ENCODE measurements at places on chromosomes 11 and 22.

- DNase-seq = no peak
Measured at GRCh38 chr11:86629045-86629706, 43.2 kb downstream of the ME3 start.

DNA sequence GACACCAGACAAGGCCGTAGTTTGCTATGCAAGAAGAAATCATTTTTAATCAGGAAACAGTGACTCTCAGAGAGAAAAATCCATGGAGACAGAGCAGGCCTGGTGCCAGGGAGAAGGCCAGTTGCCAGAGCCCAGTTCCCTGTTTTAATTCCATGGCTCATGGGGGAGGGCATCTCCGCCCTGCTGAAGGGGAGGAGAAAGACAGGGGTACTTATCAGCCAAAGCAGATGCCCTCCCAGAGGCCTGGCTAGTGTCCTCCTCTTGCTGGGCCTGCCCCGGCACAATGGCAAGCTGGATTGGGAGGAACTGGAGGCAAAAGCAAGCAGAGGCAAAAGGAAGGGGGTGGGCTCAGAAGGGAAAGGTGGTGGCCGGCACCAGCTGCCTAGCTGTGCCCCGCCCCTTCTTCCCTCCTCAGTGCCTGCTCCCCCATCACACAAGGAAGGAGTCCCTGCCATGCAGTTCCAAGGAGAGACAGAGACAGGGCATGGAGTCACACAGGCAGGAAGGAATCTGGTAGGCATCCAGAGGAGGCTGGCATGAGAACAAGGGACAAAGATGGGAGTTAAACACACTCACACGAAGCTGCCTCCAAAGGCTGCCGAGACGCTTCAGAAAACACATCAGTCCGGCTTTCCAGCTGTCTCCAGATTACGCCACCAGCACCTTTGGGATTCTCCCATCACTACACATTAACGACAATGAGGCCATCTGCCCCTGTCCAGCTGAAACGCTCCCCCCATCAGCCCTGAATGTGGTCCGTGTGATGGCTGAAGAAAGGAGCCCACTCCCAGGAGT is 591.8 kb downstream of the BUD13 start:
- no peak for DNase-seq

DNA sequence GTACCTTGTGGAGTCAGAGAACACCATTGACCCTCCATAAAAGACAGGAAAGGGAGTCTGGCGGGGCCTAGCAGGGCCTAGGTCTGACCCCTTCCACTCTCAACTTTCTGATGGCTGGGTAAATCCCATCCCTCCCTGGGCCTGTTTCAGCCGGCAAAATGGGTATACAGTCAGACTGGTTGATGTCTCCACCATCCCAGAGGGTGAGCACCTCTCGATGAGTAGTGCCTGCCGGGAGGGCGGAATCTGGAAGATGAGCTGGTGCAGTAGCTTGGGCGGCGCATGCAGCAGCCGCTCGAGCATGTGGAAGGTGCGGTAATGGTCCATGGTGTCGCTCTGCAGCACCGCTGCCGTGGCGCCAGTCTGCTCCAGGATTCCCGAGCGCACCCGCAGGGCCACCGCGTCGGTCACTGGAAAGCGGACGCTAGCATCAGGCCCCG is 528 bp downstream of the FIBP start:
- no peak for DNase-seq

- DNase-seq = peak; percentile 79
Measured at GRCh38 chr11:69010964-69011623, 2.0 kb downstream of the MRGPRF start.

DNA sequence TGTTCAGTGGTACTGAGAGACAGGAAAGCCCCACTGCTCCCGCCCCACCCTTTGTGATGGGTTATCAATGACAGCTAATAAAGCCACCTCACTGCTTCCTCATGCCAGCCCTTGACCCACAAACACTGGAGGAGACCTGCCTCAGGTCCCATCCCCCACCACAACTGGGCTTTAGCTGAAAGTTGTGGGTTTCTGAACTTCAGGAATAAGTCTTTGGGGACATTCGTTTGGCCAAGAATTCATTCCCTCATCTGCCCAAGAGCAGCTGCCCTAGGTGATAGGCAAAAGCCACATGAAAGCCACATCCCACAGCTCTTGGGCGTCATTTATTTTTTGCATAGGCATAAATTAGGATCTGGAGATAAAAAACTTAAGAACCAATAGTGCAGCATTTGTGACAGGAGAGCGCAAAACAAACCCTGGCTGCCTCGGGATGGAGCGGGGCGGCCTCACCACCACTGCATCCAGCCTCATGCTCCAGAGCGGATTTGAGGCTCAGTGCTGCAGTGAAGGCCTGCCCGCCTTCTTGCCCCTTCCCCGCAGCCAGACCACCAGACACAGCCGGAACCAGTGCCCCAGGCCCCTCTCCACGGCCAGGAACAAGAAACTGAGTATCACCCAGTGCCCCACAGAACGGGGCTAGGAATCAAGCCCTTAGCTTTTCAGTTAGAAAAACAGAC is 21.2 kb downstream of the SUN2 start:
- no peak for DNase-seq

DNA sequence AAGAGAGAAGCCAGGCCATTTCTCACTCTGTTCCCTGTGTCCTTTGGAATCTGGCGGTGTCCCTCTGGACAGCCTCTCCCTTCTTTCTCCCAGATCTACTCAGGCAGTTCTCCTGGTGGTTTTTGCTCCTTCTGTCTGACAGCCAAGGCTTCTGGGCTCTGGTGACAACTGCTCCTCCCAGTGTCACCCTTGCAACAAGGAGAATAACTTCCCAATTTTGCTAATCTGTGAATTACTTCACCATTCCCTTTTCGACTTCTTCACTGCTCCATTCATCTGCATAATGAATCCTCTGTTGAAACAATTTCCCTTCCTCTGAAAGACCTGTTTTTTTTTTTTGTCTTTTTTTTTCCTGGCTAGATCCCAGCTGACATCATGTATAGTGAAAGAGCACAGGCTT is 56.3 kb upstream of the PDE3B start:
- DNase-seq = no peak

DNA sequence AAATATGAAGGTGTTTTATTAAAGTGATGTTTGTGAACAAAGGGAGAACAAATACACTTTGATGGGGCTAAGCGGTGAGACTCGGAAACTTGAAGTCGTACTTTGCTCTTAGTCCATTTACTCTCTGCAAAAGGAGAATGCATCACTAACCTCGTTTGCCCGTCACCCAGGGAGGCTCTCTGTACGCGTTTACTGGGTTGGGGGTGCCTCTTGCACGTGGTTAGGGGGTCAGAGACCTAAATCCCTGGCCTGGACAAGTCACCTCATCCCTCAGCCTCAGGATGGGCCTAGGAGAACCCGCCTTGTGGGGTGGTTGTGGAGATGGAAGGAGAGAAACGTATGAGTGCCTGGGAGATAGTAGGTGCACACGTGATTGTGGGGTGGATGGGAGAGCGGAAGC is 803 bp upstream of the IFT27 start:
- DNase-seq = no peak

DNA sequence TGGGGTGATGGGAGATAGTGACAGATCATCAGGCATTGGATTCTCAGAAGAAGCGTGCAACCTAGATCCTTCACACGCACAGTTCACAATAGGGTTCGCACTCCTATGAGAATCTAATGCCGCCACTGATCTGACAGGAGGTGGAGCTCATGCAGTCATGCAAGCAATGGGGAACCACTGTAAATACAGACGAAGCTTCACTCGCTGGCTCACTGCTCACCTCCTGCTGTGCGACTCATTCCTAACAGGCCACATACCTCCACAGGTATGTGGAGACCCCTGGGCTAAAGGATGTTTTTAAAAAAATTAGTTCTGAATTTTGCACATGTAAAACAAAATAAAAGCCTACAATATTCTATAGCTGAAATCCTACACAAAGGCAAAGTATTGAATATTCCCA is 20.5 kb upstream of the TEAD1 start:
- no peak for DNase-seq

GRCh38 chr11:95499516-95500135 is 268.6 kb upstream of the SESN3 start:
- DNase-seq = no peak

DNA sequence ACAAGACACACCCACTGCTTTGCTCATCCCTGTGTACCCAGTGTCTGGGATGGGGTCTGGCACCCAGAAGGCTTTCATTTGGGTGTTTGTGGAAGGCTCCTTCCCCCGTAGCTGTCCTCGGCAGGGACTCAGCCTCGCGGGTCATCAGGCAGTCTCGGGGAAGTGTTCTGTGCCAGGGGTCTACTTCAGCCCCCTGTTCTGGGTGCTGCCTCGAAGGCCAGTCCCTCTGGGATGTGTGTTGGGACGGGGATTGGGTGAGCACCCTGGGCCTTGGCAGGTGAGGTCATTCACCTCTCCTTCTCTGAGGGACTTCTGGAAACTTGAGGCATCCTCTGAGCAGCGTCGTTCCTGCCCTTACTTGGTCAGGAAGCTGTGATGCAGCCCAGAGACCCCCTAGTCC is 65.5 kb downstream of the RPUSD4 start:
- no peak for DNase-seq

DNA sequence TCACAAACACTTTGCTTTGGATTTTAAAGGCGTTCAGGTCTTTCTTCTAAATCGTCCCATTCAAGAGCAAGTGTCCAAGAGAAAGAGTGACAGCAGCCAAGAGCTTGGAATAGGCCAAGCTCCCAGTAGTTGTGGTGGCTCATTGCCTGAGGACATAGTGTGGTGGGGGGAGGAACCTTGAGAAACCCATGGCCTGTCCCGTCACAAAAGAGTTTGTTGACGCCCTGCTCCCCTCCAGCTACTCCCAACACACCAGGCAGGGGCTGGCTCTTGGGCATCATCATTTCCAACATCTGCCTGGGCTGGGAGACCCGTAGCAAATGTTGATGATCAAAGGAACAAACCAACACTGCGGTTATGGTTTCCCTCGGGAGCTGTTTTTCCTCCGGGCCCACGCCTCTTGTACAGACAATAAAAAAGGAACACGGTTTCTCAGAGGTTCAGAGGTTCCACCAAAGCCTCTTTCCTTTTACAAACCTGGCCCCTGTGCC is 20.8 kb downstream of the FADS3 start:
- no peak for DNase-seq

GRCh38 chr11:123526027-123526805 is 96.1 kb downstream of the GRAMD1B start:
- no peak for DNase-seq

DNA sequence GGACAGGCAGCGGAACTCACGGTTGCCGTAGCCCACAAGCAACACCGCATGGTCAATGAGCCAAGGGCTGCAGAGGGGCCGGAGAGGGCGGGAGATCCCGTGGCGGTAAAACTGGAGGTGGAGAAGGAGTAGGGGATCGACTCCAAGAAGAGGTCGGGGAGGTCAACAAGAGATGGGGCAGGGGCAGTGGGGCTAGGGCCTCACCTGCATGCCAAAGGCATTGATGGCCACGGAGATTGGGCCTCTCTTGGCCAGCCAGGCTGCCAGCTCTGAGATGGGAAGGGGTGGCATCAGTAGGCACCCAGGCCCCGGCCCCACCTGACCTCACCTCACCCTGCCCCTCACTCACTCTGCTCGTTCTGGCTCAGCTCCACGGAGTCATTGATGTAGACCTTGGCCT is 3.9 kb downstream of the CTSF start:
- DNase-seq = no peak

GRCh38 chr22:45895436-45896152 is 81.4 kb downstream of the WNT7B start:
- DNase-seq = no peak

GRCh38 chr11:113182288-113182687 is 132.1 kb upstream of the TTC12 start:
- DNase-seq = no peak

GRCh38 chr22:43390872-43391271 is 20.9 kb upstream of the MPPED1 start:
- DNase-seq = peak; percentile 39

GRCh38 chr11:103294516-103294915 is 185.3 kb downstream of the DYNC2H1 start:
- DNase-seq = no peak

GRCh38 chr11:11620173-11620920 is 1.5 kb downstream of the GALNT18 start:
- DNase-seq = no peak

DNA sequence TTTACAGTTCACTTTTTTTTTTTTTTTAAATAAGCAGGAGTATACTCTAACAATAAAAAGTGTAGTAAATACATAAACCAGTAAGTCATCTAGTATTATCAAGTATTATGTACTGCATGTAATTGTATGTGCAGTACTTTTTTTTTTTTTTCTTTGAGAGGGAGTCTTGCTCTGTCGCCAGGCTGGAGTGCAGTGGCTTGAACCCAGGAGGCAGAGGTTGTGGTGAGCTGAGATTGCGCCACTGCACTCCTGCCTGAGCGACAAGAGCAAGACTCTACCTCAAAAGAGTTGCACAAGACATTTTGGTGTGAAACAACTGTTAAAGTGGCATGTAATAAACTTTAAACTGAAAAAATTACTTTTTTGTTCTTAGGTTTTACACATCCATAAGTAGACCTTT is 16.7 kb downstream of the BCL2L13 start:
- no peak for DNase-seq

GRCh38 chr11:77086521-77087472 is 15.8 kb upstream of the OMP start:
- DNase-seq = peak; percentile 33

GRCh38 chr11:69601011-69601975 is 39.7 kb upstream of the CCND1 start:
- no peak for DNase-seq

DNA sequence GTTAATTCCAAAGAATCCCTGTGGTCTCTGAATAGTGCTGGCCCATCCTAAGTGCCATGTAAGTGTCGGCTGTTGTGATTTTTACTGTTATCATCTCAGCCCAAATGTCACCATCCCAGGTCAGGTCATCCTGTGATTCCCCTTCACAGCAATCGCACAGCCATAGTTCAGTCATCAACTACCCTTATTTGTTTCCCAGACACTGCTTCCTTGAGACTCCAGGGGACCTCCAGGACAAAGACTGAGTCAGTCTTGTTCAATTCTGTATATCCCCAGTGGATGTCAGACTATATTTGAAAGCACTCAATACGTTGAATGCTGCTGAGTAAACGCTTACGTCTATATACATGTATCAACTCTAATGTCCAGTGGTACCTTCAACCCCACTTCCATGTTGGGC is 113.7 kb upstream of the TIMP3 start:
- no peak for DNase-seq

DNA sequence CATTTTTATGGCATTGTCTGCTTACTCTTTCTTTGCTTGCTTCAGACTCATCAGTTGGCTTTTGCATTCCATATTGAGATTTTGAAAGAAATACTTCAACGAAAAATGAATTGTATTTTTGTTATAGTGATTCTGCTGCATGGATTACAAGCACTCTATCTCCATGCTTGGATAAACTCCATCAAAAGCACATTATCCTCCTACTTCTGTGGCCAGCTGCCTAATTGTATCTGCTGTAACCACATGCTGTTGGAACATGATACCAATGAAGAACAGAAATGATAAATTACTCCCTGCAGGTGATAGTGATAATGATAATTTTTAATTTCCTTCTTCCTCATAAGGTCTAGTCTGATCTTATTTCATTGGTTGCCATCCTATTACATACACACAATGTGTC is 100.8 kb downstream of the PRMT3 start:
- DNase-seq = no peak

Data from activated effector memory CD4-positive, alpha-beta T cell treated with anti-CD3 and anti-CD28 coated beads, Interleukin-2, amount 50 U/mL, for 16 hours (primary cell).